Adrenal gland (tissue), 19 donors: ENCODE measurements at places on chromosomes 11 and 22.

GRCh38 chr11:94342250-94342649 is 37.9 kb downstream of the IZUMO1R start:
- H3K4me1 ChIP-seq, result no peaks in the 10 kb centered on the region
- no peaks in the 10 kb centered on the region for H3K27me3 ChIP-seq
- DNase-seq, result no peak

DNA sequence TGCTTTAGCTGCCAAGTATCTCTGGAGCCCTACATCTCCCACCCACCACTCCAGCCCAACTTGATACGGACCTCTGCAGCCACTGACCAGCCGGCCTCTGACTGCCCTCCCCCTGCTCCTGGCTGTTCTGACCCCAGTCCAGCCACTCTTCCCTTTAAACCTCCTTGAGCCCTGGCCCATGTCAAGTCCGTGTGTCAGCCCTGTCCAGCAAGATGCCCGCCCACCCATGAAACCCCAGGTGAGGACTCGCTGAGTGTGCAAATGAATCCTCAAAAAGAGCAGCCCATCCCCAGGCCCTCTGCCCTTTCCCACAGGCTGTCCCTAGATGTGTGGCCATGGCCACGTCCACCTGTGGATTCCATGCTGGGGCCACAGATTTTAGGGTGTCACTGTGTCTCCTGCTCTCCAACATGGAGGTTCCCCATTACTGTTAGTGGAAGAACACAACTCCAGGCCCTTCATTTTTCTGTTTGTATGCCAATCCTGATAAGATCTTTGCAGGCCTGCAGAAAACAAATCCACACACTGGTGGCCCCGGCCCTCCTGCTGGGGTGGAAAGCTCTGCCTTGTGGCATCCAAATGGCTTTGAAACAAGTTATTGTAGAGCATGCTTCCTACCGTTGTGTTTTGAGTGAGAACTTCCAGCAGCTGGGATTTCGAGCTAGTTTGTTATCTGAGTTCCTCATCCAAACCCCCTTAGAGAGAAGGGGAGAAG is 22.7 kb upstream of the ADORA2A start:
- H3K4me3 ChIP-seq, result no peak overlapping the region
- H3K36me3 ChIP-seq, result no peaks in the 10 kb centered on the region
- DNase-seq, result no peak
- peaks cover 75% of the 10 kb centered on the region for H3K4me1 ChIP-seq
- no peak overlapping the region for H3K27ac ChIP-seq
- no peaks in the 10 kb centered on the region for H3K27me3 ChIP-seq

- H3K4me1 ChIP-seq, result no peaks in the 10 kb centered on the region
- H3K4me3 ChIP-seq, result no peak overlapping the region
- H3K27me3 ChIP-seq, result peaks cover 5% of the 10 kb centered on the region
Measured at GRCh38 chr11:26276798-26277424, 55.0 kb upstream of the ANO3 start.

DNA sequence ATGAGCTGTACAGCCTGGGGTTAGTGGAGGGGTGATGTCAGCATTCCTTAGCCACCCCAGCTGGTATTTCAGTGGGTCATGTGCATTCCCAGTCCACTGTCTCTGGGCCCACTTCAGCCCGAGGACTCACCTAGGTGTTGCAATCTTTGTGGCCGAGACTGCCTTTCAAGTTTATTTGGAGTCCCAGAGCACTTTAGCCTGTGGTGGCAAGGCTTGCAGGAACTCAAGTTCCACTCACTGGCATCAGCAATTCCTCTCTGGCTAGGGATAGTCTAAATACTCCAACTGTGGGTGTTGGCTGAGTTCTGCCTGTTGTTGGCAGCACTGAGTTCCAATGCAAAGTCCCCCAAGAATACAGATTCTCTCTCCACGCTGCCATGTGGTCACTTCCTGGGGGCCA is 191.6 kb upstream of the PGR start:
- H3K4me1 ChIP-seq, result no peaks in the 10 kb centered on the region
- no peaks in the 10 kb centered on the region for H3K36me3 ChIP-seq
- no peak for DNase-seq

DNA sequence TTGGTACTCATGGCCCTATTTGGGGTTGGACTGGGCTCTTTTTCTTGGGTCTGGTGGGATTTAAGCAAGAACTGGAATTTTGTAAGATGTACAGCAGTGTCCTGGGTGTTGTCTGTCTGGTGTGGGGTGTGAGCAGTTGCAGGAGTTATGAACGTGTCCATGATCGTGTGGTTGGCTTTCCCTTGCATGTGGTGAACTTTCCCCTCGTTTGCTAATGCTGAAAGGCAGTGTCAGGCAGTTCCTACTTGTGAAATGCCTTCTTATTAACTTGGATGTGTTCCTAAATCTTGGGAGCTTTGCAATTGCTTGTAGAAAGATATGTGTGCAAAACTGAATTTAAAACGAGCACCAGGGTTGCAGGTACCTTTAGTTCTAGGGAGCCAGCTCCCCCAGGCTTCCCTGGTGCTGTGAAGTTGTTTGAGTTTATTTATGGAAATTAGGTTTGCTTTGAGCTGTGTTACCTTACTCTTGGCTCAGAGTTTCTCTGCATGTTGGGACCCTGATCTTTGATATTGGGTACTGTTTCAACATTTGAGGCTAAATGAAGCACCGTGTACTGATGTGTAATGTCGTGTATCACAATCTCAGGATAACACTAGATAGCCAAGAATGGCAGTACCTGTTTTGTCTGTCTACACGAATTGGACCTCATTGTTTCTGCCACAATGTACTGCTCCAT is 35.8 kb upstream of the HSD17B12 start:
- peaks cover 10% of the 10 kb centered on the region for H3K4me1 ChIP-seq
- H3K27me3 ChIP-seq, result peaks cover 18% of the 10 kb centered on the region
- no peak overlapping the region for H3K27ac ChIP-seq
- DNase-seq, result no peak
- H3K36me3 ChIP-seq, result no peaks in the 10 kb centered on the region

DNA sequence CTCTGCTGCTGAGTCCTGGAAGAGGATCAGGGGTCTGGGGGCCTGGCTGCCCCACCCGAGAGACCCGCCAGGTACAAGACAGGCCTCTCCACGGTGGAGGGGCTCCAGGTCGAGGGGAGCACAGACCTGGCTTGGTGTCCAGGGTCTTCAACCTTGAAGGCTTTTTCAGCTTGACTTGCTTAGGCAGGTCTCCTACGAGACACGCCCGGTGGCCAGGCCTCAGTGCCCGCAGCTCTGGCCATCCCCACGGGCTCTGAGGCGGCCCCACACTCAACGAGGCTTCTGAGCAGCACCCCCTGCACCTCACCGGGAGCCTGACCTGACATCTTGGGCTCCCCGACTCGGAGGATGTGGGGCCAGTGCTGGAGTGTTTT is 6.6 kb upstream of the PLXNB2 start:
- no peak for DNase-seq
- H3K36me3 ChIP-seq, result no peaks in the 10 kb centered on the region
- H3K4me1 ChIP-seq, result peaks cover 16% of the 10 kb centered on the region
- H3K27me3 ChIP-seq, result no peaks in the 10 kb centered on the region

- DNase-seq, result no peak
- H3K36me3 ChIP-seq, result no peaks in the 10 kb centered on the region
- H3K4me3 ChIP-seq, result no peak overlapping the region
- H3K4me1 ChIP-seq, result no peaks in the 10 kb centered on the region
Measured at GRCh38 chr11:14668731-14669301, 25.2 kb downstream of the PDE3B start.

DNA sequence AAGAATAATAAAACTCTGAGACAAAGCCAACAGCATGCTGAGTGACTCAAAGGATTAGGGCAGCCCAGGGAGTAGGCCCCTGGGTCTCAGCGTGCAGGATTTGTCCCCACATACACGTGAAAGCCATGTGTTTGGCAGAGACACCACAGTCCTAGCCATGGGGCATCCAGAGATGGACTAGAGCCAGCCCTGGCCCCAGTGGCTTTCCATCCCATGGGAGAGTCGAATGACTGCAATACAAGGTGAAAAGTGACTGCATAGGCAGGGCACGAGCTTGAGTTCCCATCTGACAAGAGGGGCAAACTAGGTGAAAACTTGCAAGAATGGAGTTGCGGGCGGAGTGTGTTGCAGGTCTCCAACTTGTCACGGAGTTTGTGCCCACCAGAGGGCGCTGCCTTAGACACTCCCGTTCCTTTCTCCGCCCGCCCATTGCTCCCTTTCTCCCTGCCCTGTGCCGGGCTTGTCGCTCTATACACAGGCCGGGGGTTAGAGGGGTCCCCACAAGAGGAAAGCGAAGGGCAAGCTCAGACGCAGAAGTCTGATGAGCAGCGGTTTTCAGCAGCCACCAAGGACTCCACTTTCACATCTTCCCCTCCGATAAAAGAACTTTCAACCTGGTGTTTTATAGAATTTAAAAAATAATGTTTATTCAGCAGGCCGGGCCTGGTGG is 24.2 kb downstream of the TSKU start:
- no peak overlapping the region for H3K4me3 ChIP-seq
- H3K27me3 ChIP-seq, result no peaks in the 10 kb centered on the region
- no peaks in the 10 kb centered on the region for H3K4me1 ChIP-seq
- H3K27ac ChIP-seq, result no peak overlapping the region
- H3K36me3 ChIP-seq, result no peaks in the 10 kb centered on the region

GRCh38 chr11:20321177-20321576 is 42.3 kb upstream of the HTATIP2 start:
- DNase-seq, result no peak
- no peaks in the 10 kb centered on the region for H3K36me3 ChIP-seq
- no peak overlapping the region for H3K27ac ChIP-seq

DNA sequence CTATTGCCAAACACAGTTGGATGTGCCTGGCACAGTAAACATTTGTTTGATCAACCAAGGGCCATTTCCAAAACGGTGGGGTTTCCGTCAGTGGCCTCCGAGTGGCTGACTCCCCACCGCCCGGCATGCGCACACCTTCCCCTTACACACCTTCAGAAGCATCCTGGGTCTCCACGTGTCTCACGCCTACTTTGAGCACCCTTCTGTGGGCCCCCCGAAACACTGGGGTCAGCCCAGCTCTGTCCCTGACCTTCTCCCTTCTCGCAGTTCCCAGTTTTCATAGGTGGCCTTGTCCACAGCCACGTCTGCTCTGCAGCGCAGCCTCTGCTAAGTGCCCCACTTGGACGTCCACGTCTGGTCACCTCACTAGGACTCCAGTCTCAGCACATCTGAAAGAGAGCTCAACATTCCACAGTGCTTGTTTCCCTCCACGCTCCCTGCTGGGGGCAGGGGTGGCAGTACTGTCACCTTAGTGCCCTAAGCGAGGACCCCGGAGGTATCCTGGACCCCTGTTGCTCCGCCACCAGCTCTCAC is 13.2 kb upstream of the SHANK2 start:
- no peak overlapping the region for H3K4me3 ChIP-seq
- H3K36me3 ChIP-seq, result no peaks in the 10 kb centered on the region
- no peak for DNase-seq
- no peaks in the 10 kb centered on the region for H3K27me3 ChIP-seq
- H3K4me1 ChIP-seq, result no peaks in the 10 kb centered on the region

DNA sequence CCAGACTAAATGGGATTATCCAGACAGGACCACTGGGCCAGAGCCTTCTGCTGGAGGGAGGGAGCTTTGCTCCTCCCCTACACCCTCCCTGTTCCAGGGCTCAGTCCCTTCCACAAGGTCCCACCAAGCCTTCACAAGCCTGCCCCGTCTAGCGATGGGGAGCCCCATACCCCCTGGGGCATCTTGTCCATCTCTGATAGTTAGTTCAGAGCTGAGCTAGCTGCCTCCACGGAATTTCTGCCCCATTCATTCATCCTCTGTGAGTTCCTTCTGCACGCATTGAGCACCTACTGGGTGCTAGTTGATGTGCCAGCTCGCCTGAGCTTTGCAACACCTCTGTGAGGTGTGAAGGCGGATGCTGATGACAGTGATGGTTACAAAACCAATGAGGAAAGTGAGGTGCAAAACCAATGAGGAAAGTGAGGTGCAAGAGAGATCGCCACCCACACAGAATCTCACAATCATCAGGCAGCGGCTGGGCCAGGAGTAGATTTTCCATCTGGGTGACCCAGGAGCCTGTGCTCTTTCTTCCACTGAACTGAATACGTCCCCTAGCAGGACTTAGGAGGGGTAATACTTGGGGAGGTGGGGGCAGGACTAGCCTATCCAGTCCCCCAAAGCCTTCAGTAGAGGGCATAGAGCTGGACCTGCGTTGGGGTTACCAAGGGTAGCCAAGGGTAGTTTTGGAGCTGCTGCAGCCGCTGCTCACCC is 21.5 kb upstream of the CBX7 start:
- no peaks in the 10 kb centered on the region for H3K36me3 ChIP-seq
- H3K4me3 ChIP-seq, result no peak overlapping the region
- no peak for DNase-seq

GRCh38 chr11:119512369-119512768 is 89.4 kb upstream of the THY1 start:
- H3K4me3 ChIP-seq, result no peak overlapping the region
- no peaks in the 10 kb centered on the region for H3K27me3 ChIP-seq
- H3K36me3 ChIP-seq, result no peaks in the 10 kb centered on the region
- no peaks in the 10 kb centered on the region for H3K4me1 ChIP-seq

DNA sequence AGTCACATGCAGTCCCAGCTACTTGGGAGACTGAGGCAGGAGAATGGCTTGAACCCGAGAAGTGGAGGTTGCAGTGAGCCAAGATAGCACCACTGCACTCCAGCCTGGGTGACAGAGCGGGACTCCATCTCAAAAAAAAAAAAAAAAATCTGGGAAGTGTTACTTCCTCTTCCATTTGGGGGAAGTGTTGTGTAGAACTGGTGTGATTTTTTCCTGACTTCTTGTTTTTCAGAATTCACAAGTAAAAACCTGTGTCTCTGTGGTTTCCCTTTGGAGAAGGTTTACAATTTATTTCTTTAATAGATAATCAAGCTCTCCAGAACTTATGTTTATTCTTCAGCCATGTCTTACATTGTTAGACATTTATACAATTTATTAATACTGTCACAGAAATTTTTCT is 396.1 kb downstream of the BRD1 start:
- no peak overlapping the region for H3K27ac ChIP-seq
- H3K36me3 ChIP-seq, result no peaks in the 10 kb centered on the region
- no peaks in the 10 kb centered on the region for H3K4me1 ChIP-seq
- H3K4me3 ChIP-seq, result no peak overlapping the region
- DNase-seq, result no peak

DNA sequence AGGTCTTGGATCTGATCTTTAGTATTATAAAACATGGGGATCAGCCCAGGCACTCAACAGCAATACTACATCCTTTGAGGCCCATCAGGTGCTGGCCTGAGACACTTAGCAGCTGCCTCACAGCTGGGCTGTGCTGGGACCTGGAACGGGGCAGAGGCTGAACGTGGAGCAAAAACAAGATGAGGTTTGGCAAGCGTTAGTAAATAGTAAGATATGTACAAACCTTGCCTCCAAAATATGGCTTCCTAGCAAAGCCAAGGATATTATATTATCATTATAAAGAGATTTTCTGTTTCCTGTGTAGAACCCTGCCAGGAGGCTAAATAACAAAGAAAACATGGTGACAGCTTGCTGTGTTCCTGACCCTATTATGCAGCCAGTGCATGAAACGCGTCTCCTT is 60.0 kb upstream of the SPON1 start:
- no peak overlapping the region for H3K4me3 ChIP-seq
- H3K27me3 ChIP-seq, result no peaks in the 10 kb centered on the region
- H3K4me1 ChIP-seq, result no peaks in the 10 kb centered on the region
- H3K36me3 ChIP-seq, result no peaks in the 10 kb centered on the region
- DNase-seq, result no peak
- H3K27ac ChIP-seq, result no peak overlapping the region

DNA sequence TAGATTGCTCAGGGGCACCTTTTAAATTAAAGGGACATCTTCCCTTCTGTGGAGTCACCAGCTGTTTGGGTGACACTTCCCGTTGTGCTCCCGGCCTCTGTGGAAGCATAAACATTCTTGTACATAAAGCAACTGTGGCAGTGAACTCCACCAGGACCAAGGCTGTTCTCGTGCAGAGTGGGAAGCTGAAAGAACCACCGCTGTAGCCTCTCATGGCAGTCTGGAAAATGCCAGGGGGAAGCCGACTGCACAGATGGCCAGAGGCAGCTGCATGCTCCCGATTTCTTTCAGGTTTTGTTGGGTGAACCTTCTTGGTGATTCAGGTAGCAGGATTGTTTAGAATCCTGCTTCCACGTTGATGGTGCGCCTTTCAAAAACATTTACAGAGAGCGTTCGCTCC is 10.3 kb downstream of the UBASH3B start:
- no peaks in the 10 kb centered on the region for H3K27me3 ChIP-seq
- H3K27ac ChIP-seq, result no peak overlapping the region
- no peak for DNase-seq
